Transverse colon (tissue), 4 donors: ENCODE measurements at places on chromosomes 5 and 9.

- DNase-seq = no peak
These were observed 181.8 kb downstream of the CRB2 start for GRCh38 chr9:123537809-123538208.

DNA sequence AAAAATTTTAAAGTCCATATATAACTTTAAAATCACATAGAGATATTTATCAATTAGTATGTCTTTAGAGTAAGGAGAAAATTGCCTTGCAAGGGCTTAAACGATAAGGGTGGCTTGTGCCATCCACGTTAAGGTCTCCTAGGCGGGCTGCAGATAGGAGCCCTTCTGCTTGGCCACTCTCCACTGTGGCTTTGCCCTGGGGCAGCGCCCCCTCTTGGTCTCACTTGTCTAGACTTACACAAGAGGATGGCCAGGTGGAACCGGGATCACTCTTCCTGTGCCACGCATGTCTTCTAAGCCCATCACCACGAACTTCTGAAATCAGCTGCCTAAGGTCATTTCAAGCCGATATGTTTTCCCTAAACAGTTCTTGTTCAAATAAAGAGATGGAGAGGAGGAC is 2.9 kb downstream of the FPGS start:
- DNase-seq = peak; percentile 54

- no peak for DNase-seq
These were observed 14.2 kb upstream of the CLPTM1L start for GRCh38 chr5:1359031-1359645.

- no peak for DNase-seq
These were observed 57.2 kb downstream of the RANBP6 start for GRCh38 chr9:5958273-5958672.

DNA sequence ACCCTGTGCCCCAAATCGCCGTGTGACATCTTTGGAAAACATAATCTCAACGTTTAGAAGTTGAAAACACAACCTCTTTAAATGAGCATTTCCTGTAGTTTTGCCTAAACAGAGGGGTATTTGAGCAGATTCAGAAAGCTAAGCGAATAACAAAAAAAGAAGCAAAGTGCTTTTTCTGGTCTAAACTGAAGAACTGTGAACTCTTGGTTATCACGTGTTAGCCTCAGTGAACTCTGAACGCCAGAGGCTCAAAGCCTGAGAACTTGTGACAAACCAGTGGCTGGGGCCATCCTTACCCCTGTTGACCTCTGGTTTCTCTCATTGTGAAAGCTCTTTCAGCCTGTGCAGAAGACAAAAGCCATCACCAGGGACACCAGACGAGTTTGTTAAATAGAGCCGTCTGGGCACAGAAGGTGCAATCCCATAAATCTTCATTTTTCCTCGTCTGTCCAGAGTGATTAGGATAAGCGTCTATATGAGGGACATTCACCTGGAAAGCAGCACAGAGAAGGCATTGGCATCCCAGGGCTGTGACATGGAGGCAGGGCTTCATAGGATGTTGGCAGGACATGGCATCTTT is 61.4 kb upstream of the ICE1 start:
- DNase-seq = no peak

- no peak for DNase-seq
These were observed 9.6 kb downstream of the TMOD1 start for GRCh38 chr9:97510797-97511654.

DNA sequence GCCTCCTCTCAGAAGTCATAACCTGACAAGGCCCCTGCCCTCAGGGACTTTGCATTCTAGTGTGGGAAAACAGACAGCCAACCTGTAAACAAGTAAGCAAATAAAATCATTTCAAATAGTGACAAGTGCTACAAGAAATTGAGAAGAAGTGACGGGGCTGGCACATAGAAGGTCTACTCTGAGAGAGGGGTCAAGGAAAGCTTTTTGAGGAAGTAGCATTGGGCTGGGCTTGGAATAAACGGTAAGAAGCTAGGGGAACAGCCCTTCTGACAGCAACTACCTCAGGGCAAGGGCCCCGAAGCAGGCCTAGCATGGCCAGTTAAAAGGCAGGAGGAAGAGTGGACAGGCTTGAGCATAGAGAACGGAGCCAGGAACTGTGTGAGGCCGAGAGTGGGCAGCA is 4.8 kb upstream of the SLC2A8 start:
- no peak for DNase-seq

DNA sequence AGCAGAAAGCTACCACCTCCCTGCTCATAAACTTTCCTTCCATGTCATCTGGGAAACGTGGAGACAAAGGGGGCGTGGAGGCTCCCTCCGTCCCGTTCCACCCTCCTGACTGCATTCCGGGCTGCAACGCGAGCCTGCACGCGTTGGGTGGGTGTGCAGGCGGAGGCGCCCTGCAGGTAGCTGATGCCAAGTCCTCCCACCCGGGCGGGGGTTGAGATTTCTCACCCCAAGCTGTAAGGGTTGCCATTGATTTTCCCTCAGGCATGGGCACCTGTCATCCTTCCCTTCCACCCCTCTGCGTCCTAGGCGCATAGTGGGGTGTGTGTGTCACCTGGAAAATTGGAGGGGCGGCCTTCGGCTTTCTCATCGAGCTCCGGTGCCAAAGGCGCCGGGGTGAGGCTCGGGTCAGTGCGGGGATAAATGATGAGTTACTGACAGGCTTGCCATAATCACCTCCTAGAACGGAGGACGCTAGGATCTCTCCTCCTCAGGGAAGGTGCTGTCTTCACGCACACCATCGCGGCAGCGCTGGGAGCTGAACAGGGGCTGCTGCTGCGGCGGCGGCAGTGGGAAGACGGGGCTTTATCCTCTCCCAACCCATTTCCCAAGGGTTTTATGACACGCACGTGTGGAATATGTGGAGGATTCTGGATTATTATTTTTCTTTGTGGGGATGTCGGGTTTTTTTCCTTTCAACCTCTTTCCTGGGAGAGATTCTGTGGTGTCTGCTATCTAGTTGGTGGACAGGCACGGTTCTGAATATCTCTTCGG is 973 bp downstream of the PLPPR1 start:
- no peak for DNase-seq

GRCh38 chr5:159660401-159660800 is 255.9 kb upstream of the ADRA1B start:
- DNase-seq = no peak

DNA sequence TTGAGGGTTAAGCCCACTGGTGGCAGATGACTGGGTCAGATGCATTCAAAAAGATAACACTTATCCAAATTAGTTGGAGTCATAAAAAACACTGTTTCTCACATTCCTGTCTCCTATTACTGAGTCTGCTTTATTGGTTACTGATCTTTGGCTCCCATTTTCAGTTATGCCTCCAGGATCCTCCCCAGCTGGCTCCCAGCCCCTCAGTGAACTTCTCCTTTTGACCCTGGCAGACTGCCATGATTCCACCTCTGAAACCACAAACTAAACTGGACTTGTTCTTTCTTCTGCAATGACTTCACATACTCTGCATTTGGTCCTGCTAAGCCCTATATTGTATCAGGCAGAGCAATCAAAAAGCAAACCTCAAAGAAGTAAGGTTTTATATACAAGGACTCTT is 860.8 kb upstream of the DMAC1 start:
- peak; percentile 45 for DNase-seq

DNA sequence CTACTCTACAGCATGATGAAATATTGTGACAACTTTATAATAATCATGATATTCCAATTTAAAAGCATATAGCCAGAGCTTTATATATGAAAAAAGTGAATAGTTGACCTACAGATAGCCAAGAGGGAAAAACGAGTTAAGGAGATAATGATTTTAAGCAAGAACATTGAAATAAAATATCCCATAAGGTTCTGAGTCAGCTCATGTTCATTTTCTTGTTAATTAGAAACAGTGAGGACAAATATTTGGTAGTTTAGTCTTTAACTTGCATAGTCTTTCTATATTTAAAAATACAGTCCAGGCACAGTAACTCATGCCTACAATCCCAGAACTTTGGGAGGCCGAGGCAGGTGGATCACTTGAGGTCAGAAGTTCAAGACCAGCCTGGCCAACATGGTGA is 55.8 kb upstream of the CDH6 start:
- DNase-seq = no peak

DNA sequence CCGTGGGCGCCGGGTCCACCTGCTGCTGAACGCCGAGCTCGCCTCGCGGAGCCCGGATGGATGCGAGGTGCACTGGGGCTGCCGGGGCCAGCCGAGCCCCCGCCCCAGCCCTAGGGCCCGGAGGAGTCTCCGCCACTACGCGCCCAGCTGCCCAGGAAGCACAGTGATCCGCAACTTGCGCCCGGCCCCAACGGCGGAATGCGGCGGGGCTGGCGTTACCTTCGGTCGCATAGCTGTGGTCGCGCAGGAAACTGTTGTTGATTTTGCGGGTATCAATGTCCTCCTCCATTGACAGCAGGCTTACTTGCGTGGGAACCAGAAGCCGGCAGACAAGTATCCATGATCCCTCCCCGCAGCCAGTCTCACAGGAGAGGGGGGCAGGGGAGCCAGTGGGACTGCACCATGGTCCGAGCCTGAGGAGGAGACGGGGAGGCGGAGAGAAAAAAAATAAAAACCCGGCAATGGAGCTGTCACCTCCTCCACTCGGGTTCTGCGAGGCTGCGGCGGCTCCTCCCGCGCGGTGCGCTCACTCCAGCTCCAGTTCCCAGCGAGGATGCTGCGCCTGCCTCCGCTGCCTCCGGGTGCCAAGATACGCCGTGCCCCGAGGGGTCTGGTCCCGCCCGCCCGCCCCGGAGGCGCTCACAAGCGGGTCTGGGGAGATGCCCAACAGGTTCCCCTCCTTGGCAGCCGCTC is 628 bp downstream of the PPP2R2B start:
- no peak for DNase-seq

DNA sequence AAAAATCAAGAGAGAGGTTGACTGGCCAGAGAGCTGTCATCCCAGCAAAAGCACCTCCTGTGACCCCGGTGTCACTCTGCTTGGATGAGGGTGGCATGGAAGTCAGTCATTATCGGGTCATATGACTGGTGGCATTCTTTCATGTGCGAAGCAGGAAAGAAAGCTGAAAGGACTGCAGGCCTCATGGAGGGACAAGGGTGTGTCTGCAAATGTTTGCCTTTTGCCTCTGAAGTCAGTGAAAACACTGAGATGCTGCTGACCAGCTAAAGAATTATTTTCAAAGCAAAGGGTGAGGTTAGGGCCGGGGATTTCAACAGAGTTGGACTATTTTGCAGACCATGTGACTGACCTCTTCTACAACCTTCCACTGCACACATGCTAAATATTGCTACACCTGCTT is 298.3 kb downstream of the CSNK1G3 start:
- peak; percentile 24 for DNase-seq

- DNase-seq = no peak
These were observed 22.1 kb upstream of the TPD52L3 start for GRCh38 chr9:6305954-6306563.

DNA sequence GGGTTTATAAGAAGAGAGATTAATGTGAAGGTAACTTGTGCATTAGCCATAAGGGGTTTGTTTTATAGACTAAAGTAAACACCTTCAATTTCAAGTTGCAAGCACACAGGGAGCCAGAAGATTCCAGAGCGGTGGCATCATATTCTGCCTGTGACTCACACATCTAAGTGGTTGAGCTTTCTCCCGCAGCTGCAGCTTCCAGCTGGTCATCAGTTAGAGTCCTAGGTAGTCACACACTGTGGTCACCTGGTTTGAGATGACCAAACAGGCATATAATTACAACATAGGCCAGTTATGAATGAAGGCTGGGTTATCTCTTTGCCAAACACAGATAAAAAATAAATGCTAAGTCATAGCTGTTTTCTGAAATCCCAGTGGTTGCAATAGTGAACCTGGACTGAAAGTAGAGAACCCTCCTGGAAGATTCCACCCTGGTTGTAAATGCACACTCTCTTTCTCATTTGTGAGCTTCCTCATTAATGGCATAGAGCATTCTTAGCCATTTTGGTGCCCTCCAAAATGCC is 171.3 kb downstream of the GDNF start:
- peak; percentile 41 for DNase-seq

DNA sequence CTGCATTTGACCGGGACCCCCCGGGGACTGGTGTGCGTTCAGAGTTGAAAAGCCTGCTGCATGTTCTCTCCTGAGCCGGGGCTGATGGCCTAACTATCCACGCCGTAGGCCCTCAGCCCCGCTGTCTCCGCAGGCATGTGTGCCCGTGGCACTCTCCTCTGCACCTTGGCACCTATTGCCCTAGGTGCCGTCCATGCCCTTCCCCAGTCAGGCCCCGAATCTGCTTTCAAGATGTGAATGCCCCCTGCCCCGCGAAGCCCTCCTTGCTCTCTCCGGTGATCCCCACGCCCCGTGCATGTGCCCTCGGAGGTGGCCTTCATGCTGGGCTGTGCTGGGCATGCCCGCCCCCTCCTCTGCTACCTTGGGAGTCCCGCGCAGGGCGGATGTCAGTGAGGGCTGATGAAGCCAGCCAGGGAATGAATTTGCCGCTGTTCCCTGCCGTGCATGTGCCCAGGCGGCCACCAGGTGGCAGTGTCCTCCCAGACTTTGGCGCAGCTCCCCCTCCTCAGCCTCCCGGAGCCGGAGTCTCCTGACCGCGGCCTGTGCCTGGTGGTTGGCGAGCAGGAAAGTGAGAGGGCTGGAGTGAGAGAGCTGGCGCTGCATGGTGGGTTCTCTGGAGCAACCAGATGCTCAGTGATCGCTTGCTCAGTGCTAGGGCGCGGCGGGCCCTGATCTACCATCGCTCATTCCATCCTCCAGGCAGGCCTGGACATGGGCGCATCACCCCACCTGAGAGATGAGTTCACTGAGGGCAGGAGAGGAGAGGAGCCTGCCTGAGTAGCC is 112.9 kb upstream of the LMX1B start:
- peak; percentile 64 for DNase-seq

GRCh38 chr5:63953217-63953616 is 9.0 kb downstream of the HTR1A start:
- DNase-seq = no peak

- DNase-seq = no peak
These were observed 13.5 kb downstream of the SETX start for GRCh38 chr9:132341177-132341840.

- DNase-seq = peak; percentile 21
These were observed 60.9 kb upstream of the GDNF start for GRCh38 chr5:37900692-37901091.

GRCh38 chr5:42974536-42974935 is 65.6 kb downstream of the ANXA2R start:
- no peak for DNase-seq

DNA sequence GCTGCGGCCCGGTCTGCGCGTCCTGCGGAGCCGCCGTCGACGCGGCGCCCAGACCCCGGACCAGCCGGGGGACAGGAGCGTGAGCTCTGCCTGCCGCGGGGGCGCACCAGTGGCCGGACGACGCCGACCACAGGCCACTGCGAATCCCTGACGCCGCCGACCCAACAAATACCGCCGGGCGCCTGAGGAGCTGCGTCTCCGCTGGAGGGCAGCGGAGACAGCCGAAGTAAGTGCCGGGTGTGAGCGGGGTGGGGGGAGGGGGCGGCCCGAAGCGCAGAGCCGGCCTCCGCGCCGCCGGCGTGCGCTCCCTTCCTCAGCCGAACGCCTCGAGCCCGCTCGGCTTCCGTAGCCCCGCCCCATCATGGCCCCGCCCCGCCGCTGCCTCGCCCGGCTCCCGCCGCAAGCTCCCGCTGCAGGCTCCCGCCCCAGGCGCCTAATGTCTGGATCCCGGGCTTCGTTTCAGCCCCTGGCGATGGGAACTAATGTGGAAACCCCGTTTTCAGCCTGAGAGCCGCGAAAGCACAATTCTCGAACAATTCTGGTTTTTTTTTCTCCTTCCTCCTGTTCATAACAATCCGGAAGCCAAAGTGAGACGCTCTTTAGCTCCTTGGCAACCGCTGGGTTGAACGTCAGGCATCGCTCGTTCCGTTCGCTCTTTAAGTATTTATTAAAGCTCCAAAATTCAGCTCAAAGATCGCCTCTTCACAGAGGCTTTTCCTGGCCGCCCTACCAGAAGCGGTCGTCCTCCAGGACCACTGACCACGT is at the start of gene RFK:
Gene RFK (minus strand): TSS at position 232 of the 765 bp plus-strand sequence. CDS start 255 bp downstream, outside the sequence.
- DNase-seq = peak; percentile 96

- DNase-seq = peak; percentile 46
These were observed 226.6 kb downstream of the SNX18 start for GRCh38 chr5:54743997-54744788.
